Thymus (tissue), 14 donors: ENCODE measurements at places on chromosomes 13 and 19.

DNA sequence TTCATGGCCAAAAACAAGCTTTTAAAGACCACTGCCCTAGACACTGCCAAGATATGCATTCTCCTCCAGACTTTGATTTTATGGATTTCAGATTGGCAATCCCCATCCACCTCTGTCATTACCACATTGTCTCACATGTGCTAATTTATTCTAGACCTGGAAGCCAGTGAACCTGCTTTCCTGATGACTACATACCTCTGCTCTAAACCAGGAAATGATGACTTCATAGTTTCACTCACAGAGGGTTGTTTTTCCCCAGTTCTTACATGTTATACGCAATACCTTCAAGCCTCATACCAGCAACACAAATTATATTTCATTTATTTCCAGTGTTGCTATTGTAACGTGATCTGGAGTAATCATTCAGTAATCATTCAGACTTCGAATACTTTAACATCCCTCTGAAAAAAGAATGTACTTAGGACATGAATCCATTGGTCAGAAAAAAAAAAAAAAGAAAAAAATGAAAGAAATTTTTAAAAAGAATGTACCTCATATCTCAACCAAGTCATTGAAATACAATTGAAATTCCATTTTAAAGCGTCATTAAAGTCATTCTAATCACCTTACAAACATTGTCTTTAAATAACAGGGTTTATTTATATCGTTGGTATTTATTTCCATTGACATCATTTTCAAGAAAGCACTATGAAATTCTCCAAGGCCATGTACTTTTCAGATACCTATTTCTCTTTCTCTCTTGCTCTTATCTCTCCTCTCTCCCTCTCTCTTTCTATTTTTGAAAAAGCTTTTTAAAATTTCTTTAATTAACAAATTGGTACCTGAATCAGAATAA lies 33.4 kb upstream of the KLF5 start:
- no peak for DNase-seq

DNA sequence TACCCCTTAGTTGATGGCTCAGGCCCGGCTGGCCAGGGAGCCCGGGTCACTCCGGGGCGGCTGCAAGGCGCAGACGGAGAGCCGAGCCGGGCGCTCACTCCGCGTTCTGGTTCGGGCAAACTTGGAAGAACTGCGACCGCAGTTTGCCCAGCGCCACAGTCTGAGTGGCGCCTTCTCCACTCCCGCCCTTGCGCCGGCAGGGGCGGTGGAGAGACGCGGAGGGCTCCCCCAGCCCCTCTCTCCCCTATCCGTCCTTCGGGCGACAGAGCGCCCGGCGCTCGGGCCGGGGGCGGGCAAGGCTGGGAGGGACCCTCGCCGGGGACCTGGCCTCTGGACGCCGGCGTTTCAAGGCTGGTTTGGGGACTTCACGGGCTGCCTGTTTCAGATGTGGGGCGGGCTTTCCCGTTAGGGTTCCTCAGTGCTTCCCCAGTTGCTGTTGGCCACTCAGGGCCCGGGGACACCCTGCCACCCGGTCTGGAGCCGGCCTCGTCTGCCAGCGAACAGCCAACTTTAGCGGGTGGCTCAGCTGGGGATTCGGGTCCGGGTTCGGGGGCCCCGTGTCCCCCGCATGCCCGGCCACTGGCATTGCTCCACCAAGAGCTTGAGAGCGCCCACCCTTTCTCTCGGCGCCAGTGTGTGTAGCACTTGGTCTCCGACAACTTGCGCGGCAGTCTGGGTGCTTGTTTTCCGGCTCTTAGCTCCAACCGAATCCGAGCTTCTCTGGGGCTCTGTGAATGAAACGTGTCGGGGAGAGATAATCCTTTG lies 1.5 kb downstream of the GPC6 start:
- DNase-seq, result no peak

GRCh38 chr13:110062777-110063442 lies 244.0 kb downstream of the COL4A1 start:
- DNase-seq, result no peak

DNA sequence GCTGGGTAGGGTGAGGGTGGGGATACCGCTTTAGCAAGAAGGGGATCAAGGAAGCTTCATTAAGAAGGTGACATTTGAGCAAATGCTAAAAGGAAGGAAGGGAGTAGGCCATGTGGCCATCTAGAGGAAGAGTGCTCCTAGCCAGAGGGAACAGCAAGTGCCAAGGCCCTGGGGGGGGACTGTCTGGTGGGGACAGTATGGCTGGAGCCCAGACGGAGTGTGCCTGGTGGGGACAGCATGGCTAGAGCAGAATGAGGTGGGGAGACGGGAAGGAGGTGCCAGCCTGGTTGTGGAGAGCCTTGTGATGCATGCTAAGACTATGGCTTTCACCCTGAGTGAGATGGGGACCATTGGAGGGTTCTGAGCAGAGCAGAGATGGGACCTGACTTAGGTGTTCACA lies 2.1 kb upstream of the TGFB1 start:
- DNase-seq, result no peak

DNA sequence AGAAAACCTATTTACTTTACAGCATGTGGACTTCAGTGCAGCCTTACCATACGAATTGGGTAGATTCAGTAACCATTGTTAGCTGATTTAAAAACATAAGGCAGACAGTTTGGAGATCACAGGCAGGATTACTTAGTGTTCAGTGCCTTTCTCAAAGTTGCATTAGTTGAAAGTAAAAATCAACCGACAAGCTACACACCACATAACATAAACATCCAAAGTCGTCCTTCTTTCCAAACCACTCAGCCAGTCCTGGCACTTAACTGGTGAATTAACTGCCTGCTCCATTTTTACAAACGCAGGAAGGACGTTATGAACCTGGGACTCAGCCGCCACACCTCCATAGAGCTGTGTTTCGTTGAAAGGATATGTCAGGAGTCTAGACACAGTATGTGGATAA lies 91.4 kb downstream of the COL4A1 start:
- DNase-seq, result no peak

GRCh38 chr13:109821103-109821502 lies 34.7 kb upstream of the IRS2 start:
- DNase-seq, result no peak

DNA sequence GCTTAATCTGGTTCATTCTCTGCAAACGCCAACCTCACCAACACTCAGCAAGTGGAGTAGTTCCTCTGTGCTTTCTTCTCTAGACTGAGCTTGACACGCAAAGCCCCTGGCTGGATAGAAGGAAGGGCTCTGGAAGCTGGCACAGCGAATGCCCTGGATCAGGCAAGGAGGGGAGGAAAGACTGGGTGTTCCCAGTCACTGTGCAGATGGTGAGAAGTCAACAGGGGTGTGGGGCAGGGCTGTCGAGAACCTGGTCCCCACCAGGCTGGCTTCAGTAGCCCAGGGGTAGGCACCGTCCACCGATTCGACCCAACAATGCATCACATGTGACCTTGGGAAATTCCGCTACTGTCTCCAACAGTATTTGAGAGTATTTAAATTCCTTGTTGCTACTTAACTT lies 65.5 kb downstream of the TSHZ3 start:
- no peak for DNase-seq

GRCh38 chr13:108272333-108272732 lies 2.8 kb downstream of the TNFSF13B start:
- DNase-seq, result no peak

DNA sequence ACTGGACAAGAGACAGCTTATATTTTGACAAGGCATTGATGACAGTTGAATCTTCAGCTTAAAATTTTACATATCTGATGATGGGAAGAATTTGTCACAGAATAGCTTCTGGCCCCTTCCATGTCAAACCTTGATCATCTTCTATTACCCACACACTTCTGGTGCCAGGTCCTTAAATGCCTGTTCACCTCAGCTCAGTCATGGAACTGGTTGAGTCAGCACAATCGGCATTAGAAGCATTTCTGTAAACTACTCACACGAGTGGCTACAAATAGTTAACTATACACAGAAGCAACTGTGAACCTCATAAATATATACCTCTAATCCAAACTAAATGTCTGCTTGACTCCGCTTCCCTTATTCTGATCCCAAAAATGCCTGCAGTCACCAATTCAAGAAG lies 161.2 kb downstream of the FOXO1 start:
- DNase-seq, result no peak

- DNase-seq, result no peak
Observed at GRCh38 chr13:30923418-30923817, 9.0 kb upstream of the TEX26 start.

DNA sequence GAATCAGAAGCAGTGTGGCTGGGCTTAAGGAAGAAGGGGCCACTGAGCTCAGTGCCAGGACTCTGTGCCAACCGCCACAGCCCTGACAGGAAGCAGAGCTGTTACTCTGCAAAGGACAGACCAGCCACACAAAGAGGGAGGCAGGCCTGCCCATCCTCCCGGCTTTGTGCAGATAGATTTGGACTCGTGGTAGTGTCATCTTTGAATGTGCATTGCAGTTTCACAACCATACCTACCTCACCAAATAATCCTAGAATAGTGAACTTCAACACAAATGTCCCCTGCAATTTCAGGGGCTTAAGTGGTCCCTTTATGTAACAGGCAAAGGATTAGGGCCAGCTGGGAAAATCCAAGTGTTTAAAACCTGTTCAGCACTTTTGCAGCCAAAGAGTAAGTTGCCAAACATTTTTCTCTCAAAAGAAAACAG lies 55.1 kb upstream of the CLDN10 start:
- DNase-seq, result no peak

- no peak for DNase-seq
Observed at GRCh38 chr13:112245179-112245724, 130.9 kb upstream of the SPACA7 start.

GRCh38 chr13:51733374-51734298 lies 70.3 kb downstream of the DHRS12 start:
- DNase-seq, result no peak

DNA sequence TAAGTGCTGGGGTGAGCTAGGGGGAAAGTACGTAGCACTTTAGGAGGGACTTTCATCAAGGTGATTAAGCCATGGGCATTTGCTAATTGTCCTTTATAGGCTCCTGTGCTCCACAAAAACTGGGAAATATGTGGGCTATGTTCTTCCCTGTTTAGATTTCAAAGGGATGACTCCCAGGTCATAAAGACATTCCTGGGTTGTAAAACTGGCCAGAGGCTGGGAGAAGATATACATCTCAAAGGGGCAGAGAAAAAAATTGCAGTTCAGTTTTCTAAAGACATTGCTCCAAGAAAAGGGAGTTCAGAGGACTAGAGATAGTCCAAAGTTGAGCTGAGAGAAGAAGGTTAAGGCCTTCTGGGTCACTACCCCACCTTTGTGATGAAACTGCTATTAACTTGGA lies 204.8 kb downstream of the MYO16 start:
- DNase-seq, result no peak

GRCh38 chr19:11452620-11453310 lies 17.3 kb downstream of the PRKCSH start:
- no peak for DNase-seq

GRCh38 chr13:80477661-80478443 lies 136.9 kb upstream of the SPRY2 start:
- DNase-seq, result no peak

GRCh38 chr19:13803038-13803437 lies 7.8 kb downstream of the ZSWIM4 start:
- DNase-seq, result no peak

DNA sequence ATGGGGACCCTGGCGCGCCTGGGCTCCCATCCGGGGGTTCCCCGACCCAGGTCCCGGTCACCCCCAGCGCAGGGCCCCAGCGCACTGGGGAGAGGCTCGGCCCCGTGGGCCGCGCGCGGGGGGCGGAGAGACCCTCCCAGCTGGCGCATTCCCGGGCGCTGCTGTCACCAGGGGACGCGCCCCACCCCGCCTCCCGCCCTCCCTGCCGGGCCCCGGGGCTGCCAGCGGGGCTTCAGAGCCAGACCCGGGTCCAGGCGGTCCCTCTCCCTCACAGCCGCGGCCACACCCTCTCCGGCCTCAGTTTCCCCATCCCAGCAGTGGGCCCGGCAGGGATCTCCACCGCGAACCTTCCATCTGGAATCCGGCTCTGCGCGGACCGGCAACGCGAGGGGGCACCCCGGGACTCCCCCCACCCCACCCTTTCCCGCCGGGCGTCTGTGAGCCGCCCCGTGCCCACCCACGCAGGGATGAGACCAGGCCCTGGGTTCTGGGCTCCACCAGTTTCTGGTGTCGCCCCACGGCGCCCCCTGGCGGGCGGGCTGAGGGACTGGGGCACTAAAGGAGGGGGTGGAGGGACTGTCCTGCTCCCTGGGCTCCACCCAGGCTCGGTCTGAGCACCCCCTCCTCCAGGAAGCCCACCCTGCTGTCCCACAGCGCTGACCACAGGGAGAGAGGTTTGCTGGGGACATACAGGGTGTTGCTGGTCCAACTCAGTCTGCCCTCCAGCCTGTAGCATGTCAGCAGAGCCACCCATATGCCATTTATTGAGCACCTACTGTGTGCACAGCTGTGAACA lies 878 bp upstream of the ADAMTSL5 start:
- no peak for DNase-seq

GRCh38 chr19:646779-647565 lies 7.3 kb downstream of the FGF22 start:
- DNase-seq, result no peak

DNA sequence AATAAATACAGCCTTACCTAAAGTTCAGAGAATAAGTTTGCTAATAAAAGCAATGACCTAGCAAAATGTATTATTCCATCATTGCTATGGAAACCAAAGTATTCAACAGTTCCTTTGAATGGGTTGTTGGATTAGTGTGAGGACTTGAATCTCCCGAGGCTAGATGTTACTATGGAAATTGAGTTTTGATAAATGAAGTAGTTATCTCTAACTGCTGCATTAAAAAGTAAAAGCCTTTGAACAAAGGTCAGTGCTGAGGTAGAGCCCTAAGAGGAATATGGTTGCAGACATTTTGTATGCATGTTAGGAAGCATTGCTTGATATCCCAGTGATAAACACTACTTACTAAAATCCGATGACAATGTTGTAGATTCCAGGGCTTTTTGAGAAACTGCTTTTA lies 6.2 kb downstream of the KLF5 start:
- DNase-seq, result no peak

DNA sequence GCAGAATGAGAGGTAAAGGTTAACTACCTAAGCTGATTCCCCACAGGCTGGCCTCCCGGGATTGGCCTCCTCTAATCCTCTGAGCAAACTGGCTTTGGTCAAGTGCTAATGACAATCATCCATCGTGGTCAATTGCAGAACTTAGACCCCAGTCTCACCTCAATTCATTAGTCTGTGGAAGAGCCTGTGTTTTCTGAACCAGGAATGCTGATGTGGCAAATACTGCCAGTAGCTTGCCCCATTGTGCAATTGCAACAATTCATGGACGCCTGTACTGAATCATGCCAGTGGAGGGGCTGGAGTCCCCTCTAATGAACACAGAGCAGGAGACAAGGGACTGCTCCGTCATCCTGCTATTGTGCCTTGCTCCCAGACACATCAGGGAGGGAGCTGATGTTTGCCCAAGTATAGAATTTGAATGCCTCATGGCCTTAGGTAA lies 1256.5 kb downstream of the EFNB2 start:
- DNase-seq, result no peak

- no peak for DNase-seq
Observed at GRCh38 chr13:47545201-47546024, 455.7 kb downstream of the SUCLA2 start.
